ENCODE measurements at places on chromosomes 7 and 10.

- no peak for DNase-seq
Measured at GRCh38 chr10:48634198-48634983, 29.5 kb upstream of the ARHGAP22 start.

GRCh38 chr7:19930851-19931250, 157.4 kb upstream of the TMEM196 start:
- no peak for DNase-seq

DNA sequence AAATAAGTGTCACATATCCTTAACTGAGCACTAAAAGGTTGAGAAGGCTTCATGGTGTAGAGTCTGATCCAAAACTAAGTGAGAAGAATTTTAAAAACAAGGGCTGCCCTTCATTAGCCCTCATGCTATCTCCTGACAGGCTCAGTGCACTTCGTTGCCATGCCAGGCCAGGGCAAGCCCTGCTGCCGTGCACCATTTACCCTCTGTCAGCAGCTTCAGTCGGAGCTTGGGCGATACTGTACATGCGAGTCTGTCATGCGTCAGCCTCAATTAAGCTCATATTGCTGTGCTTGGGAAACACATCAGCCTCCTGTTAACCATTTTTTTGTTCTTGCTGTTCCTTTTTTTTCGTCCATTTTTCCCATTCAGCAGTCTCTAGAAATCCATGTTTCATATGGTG, 166.6 kb downstream of the VTI1A start:
- no peak for DNase-seq

- no peak for DNase-seq
Measured at GRCh38 chr10:74121368-74121767, 29.3 kb downstream of the AP3M1 start.

GRCh38 chr7:28002638-28003037, 178.0 kb downstream of the JAZF1 start:
- DNase-seq = no peak

GRCh38 chr10:28367413-28367812, 64.5 kb upstream of the MPP7 start:
- DNase-seq = no peak

- DNase-seq = peak; percentile 28
Measured at GRCh38 chr7:96075510-96076349, 246.2 kb downstream of the SLC25A13 start.

DNA sequence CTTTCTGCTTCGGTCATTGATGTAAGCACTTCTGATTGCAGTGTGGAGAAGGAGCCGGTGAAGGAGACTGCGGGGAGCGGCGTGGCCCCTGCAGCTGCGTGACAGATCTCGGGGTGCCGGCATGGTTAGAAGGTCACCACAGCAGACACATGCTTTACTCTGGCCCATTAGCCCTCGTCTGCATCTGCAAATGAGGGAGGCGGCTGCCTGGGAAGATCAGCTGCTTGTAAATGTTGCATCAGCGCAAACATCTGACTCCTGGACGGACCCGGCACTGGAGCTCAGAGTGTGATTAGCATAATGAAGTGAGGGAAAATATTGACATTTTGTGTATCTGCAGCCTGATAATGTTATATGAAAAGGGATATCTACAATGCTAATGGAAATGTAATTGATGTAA, 30.5 kb upstream of the MNX1 start:
- DNase-seq = no peak

GRCh38 chr7:71627651-71628050, 495.7 kb downstream of the GALNT17 start:
- DNase-seq = no peak

DNA sequence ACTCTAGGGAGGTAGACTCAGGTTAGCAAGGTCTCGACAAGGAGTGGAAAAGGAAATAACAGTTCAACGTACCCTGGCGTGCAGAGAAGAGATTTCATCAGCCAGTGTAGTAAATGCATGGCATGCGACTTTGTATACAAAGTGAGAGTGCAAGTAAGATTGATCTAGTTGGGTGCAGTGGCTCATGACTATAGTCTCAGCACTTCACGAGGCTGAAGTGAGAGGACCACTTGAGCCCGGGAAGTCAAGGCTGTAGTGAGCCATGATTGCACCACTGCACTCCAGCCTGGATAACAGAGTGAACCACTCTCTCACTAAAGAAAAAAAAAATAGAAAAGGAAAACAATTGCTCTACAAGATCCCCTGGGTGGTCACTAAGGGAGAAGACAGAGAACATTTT, 528.6 kb downstream of the SORCS1 start:
- no peak for DNase-seq

Data from stimulated activated CD4-positive, alpha-beta T cell treated with anti-CD3 and anti-CD28 coated beads, Interleukin-1b, Interleukin-23, amount 100 ng/mL, for 1 hour (primary cell).